PC-9 (cell line): ENCODE measurements at places on chromosomes 5 and 9.

DNA sequence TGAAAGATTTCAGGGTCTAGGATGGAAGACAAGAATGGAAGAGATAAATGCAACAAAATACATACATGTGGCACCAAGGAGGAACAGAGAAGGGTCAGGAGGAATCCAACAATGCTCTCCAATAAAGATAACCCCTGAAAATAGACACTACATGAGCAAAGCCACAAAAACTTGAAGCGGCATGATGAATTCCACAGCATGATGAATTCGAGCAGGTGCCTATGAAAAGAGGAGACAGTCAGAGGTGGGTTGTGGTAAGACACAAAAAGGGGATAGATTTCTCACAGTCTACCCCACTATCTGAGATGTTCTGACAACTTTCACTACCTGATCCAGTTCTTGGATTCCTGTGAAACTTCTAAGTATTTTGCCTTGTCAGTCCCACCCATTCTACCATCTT lies 81.5 kb upstream of the PAPPA start:
- no peak for DNase-seq

- no peak for DNase-seq
Measured at GRCh38 chr5:79686799-79687198, 2.8 kb upstream of the CMYA5 start.

DNA sequence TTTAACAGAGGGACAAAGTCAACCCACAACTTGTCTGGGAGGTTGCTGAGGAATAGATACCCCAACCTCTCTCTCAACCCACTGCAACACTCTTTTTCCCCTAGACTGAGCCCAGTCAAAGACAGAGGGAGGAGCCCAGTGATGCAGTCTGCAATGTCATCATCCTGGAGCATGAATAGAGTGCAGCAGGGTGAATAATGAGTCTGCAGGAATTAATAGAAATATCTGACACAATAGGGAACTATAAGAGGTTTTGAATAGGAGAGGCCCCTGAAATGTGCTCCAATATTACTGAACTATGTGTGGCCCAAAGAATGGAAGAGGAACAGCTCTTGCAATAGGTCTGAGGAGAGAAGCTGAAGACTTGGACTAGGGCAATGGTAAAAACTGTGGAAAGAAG lies 59.1 kb downstream of the PDCD1LG2 start:
- no peak for DNase-seq

DNA sequence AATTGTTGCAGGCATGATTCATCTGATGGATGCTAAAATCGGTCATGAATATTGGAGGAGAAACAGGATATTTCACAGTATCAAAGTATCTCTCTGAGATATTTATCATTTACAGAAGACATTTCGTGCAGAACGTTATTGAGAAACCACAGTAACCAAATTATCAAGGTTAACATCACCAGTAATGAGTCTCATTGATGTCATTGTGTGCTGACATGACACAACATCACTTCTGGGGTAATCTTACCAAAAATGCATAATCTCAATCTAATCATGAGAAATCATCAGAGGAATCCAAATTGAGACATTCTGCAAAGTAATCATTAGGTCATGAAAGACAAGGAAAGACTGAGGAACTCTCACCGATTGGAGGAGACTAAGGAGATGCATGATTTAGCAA lies 42.7 kb downstream of the C5orf22 start:
- DNase-seq = no peak
